ENCODE measurements at places on chromosomes 1 and 21.

- DNase-seq, result peak; percentile 84
Observed at GRCh38 chr1:113534130-113534817, 144.0 kb downstream of the MAGI3 start.

- DNase-seq, result peak; percentile 33
Observed at GRCh38 chr1:150981177-150981804, 801 bp upstream of the ANXA9 start.

- DNase-seq, result no peak
Observed at GRCh38 chr1:74363220-74363619, 128.0 kb downstream of the TNNI3K start.

DNA sequence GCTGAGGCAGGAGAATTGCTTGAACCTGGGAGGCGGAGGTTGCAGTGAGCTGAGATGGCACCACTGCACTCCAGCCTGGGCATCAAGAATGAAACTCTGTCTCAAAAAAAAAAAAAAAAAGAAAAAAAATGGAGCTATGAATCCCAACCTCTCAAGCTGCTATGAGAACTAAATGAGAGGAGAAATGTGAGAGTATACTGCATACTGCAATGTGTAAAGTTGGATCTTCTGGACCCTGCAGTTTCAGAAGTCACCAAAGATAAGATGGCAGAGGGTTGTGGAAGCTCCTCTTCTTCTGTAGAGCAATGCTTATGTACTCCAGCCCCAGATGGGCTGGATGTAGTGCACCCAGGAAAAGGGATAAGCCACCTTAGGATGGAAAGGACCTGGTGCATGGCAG lies 55.6 kb downstream of the PLXNA2 start:
- no peak for DNase-seq

DNA sequence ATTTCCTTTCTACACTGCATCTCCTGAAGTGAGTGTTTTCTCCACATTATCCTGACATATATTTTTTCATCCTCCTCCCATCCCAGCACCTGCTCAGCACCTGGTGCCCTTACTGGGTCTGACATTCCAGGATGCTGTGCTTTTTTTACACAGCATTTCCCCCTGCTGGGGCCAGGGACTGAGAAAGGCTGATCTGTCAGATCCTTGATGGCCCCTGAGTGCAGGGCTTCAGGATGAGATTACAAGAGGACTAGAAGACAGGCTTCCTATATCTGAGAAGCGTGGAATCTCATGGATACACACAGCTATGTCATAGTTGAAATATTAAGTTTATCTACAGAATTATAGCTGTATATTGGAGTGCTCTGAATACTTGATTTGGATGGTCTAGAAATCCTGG lies 24.4 kb downstream of the RCAN1 start:
- DNase-seq, result no peak

- DNase-seq, result no peak
Observed at GRCh38 chr1:27561124-27561899, 42.6 kb downstream of the AHDC1 start.

DNA sequence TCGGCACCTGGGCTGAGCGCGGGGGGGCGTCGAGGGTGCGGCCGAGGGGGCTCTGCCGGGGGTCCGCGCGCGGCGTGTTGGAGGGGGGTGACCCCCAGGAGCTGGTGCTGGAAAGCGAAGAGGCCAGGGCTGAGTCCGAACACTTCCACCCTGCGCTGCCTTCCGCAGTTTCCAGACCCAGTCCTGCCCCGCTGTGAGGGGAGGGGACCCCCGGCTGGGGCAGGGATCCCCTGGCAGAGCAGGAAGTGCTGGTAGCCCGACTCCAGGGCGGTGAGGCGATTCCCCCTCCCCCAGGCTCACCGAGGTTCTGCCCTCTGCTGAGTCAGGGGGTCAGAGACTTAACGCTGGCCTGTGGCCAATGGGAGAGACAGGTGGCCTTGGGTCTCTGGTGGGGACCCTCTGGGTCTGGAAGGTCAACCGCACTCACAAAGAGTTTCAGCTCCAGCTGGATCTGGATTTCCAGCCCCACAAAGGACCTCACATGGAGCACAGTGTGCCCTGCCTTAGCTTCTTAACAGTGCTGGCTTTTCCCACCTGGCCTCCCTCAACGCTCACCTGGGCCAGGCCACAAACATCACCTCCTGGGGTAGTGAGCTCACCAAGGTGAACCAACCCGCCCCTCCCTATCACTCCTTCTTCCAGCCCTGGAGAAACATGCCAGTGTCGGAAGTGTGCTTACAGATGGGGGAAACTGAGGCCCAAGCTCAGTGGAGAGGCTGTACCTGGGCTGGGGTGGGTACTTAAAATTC lies 39.8 kb upstream of the SYNC start:
- DNase-seq, result no peak

- DNase-seq, result no peak
Observed at GRCh38 chr1:235330918-235331285, 2.5 kb downstream of the GGPS1 start.

DNA sequence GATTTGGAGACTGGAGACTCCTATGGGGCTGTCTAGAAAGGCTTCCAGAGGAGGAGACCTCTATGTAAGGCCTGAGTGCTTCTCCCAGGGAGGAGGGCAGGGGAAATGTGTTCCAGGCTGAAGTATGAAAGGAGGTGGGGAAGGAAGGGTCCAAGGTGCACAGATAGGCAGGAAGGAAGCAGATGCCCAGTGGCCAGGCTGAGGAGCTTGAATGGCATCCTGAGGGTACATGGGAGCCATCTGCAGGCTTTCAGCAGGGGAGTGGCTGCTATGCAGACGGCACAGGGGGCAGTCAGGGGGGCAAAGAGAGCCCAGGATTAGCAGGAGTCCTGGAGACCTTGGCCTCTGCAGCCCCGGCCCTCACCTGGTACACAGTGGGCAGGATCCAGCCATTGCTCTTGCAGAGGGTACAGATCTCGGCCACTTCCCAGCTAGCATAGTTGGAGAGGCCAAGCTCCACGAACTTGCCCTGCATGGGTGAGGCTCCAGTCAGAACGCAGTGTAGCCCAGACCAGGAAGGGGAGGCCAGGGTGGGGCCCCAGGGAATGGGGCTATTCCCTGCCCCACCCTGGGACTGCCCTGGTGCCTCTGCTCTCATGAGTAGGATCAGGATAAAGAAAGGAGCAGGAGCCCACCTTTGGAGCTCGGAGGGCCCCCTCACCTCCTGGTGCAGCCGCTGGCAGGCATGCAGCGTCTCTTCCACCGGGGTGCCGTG lies 4.0 kb downstream of the AKR7A2 start:
- no peak for DNase-seq

- DNase-seq, result peak; percentile 42
Observed at GRCh38 chr1:24364605-24364974, 45.4 kb downstream of the GRHL3 start.

DNA sequence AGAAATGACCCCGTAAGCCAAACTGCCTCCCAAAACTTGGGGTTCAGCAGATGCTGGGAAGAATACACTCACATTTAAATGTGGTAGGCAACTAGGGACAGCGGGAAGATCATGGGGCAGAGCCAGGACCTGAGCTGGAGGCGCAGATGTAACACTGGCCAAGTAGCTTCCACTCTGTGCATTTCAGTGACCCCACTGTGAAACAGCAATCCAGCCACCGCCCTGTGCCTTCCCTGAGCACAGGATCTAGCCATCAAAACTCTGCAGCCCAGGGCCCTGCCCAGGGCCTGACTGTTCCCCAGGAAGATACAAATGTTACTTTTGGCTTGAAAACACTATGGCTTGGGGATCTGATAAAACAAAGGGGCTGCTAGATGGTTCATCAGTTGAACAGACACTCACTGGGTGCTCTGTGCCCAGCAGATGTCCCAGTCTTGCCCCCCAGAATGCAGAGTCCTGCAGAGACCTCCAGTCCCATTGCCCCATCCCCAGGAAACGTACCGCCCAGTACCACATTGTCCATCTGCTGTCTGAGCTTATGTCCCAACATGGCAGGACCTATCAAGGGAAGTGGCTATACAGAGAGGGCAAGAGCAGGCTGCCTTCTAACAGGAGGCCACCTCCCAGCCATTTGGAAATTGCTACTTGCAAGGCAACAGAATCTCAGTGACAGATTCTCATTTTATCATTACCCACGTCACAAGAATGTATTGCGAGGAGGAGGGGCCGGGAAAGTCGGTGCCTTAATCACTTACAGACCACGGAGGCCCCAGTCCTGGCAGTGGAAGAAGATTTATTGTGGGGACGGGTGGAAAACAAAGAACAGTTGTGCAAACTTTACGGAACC lies 124.0 kb downstream of the DMRTB1 start:
- DNase-seq, result peak; percentile 61

GRCh38 chr1:164953098-164953497 lies 394.1 kb downstream of the PBX1 start:
- no peak for DNase-seq

DNA sequence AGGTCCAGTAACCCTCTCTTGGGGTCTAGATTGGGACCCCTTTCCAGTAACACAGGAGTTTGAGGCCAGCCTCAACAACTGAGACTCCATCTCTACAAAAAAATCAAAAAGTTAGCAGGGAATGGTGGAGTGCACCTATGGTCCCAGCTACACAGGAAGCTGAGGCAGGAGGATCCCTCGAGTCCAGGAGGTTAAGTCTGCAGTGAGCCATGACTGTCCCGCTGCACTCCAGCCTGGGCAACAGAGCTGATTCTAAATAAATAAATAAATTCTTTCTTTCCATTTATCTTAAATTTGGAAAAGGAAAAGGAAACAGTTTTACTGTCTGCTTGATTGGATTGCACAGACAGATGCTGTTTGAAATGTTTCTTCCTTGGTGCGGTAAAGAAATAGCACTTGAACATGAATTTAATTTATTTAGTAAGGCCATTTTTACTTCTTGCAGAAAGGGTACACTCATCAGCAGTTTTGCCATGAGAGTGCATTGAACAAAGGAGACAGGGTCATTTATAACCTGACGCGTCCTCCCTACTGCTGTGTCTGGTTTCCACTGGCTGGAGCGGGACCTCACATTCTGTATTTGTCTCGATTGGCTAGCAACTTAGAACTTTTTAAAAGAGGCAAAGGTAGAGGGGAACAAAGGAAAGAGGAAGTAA lies 37.0 kb upstream of the ZNF496 start:
- DNase-seq, result no peak
